Lung (tissue), 17 donors: ENCODE measurements at places on chromosomes 7 and 10. TPM values are rescaled to one million over a fixed set of nuclear protein-coding genes. Genes with fewer than 3 reads are reported as not detected.

The ADAP1 gene
- 11.5 TPM for total RNA-seq

GRCh38 chr10:110686949-110687348, 42.8 kb downstream of the RBM20 start:
- no peaks in the 10 kb centered on the region for H3K36me3 ChIP-seq
- H3K27me3 ChIP-seq = peaks cover 9% of the 10 kb centered on the region
- no peak overlapping the region for H3K4me3 ChIP-seq
- peaks cover 4% of the 10 kb centered on the region for H3K4me1 ChIP-seq

The CALHM3 gene
- 0.15 TPM for total RNA-seq

DNA sequence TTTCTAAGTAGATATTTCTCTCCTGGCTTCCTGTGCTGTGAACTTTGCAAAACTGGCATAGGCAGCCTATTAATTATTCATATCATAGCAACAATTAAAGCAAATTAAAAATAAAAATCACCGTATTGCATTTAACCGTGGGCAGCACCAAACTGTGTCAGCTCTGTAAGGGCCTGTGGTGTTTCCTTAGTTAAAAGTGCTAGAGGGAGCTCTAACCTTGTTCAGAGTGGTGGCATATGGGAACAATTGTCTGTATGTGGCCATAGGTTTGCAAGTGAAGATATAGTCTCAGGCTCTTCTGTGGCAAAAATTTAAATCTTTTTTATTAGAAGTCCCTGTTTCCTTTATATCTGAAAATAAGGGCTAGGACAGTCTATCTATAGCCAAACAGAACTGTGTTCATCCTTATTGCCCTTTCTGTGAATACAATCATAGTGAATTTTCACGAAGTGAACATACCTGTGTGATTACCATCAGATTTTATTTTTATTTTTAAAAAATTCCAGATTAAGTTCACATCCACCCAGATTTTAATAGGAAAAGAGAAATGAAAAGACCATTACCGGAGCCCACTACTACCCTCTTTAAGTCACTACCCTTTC, 92.6 kb downstream of the POLL start:
- no peaks in the 10 kb centered on the region for H3K27me3 ChIP-seq
- H3K4me1 ChIP-seq = no peaks in the 10 kb centered on the region
- no peak overlapping the region for H3K4me3 ChIP-seq

The CCDC172 gene
- not detected for total RNA-seq

- peak overlapping the region; percentile 88 for H3K27ac ChIP-seq
- peak overlapping the region; percentile 85 for H3K4me3 ChIP-seq
- DNase-seq = peak; percentile 95
- H3K27me3 ChIP-seq = no peaks in the 10 kb centered on the region
- no peaks in the 10 kb centered on the region for H3K36me3 ChIP-seq
These were observed 694 bp upstream of the FAS start for GRCh38 chr10:88989824-88990383.

The FZD1 gene
- 55.8 TPM for total RNA-seq

DNA sequence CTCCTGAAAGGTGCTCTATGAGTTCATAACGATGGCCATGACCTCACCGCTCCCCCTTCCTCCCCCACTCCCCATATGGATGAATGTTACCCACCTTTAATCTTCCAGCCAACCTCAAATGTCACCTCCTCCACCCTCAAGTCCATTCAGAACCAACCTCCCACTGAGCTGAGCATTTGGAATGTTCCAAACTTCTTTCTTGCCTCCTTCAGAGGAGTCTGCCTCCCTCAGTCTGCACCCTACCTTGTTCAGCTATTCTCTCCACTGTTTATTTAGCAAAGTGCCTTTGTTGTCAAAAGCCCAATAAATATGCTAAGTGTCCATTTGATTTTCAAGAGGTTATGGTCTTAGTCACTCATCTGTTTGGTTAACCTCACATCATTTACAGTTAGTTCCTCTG, 22.9 kb upstream of the MTPAP start:
- no peaks in the 10 kb centered on the region for H3K27me3 ChIP-seq
- H3K4me1 ChIP-seq = no peaks in the 10 kb centered on the region
- no peak overlapping the region for H3K27ac ChIP-seq
- no peak overlapping the region for H3K4me3 ChIP-seq

DNA sequence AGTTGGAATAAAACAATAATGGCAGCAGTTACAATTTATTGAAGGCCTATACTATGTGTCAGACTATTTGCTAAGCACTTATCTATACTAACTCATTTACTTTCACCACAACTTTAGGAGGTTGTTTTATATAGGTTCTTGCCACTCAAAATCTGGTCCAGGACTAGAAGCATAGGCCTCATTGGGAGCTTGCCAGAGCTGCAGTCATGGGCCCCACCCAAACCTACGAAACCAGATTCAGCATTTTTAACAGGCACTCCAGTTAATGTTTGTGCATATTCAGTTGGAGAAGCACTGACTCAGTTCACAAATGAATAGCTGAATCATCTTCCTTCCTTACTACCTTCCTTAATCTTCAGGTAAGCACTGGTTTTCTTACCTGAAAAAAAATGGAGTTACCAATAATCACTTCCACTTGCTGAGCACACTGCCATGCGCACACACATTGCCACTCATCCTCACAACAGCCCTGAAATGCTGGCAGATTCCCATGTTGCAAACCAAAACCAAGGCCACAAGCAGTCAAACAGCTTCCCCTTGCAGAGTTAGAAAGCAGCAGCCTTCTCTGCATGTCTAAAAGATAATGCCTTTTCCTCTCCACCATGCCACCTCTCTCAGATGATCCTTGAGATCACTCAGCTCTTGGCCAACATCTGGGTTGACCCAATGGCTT, 122.4 kb downstream of the SLC16A9 start:
- no peaks in the 10 kb centered on the region for H3K36me3 ChIP-seq
- no peak for DNase-seq
- no peaks in the 10 kb centered on the region for H3K27me3 ChIP-seq
- no peak overlapping the region for H3K27ac ChIP-seq
- H3K4me1 ChIP-seq = no peaks in the 10 kb centered on the region

The CLDN3 gene
- 43.8 TPM for total RNA-seq

DNA sequence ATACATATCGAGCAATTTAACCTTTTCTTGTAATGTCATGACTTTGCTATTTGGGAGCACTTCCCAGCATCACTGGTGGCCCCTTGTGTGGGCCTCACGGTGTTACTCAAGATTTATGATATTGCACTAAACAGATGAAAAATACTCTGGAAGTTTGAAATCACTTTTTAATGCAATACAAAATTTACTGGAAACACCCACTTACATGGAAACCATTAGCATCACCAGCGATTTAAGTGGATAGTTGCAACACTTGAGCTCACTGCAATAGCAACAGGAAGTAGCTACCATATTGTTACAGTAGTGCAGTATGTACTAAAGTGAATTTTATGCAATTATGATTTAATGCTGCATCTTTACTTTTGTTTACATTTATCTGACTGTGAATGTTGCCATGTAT, 184.4 kb downstream of the MDFIC start:
- no peak overlapping the region for H3K4me3 ChIP-seq
- H3K36me3 ChIP-seq = no peaks in the 10 kb centered on the region
- DNase-seq = no peak
- no peak overlapping the region for H3K27ac ChIP-seq
- no peaks in the 10 kb centered on the region for H3K4me1 ChIP-seq
- H3K27me3 ChIP-seq = no peaks in the 10 kb centered on the region

The POLR2J2 gene
- 6.9 TPM for total RNA-seq

The OPN4 gene
- not detected for total RNA-seq

- no peak overlapping the region for H3K4me3 ChIP-seq
- H3K27ac ChIP-seq = peak overlapping the region; percentile 17
- no peak for DNase-seq
- H3K36me3 ChIP-seq = peaks cover 3% of the 10 kb centered on the region
- H3K27me3 ChIP-seq = no peaks in the 10 kb centered on the region
These were observed 25.3 kb downstream of the SLC29A3 start for GRCh38 chr10:71344154-71344925.

DNA sequence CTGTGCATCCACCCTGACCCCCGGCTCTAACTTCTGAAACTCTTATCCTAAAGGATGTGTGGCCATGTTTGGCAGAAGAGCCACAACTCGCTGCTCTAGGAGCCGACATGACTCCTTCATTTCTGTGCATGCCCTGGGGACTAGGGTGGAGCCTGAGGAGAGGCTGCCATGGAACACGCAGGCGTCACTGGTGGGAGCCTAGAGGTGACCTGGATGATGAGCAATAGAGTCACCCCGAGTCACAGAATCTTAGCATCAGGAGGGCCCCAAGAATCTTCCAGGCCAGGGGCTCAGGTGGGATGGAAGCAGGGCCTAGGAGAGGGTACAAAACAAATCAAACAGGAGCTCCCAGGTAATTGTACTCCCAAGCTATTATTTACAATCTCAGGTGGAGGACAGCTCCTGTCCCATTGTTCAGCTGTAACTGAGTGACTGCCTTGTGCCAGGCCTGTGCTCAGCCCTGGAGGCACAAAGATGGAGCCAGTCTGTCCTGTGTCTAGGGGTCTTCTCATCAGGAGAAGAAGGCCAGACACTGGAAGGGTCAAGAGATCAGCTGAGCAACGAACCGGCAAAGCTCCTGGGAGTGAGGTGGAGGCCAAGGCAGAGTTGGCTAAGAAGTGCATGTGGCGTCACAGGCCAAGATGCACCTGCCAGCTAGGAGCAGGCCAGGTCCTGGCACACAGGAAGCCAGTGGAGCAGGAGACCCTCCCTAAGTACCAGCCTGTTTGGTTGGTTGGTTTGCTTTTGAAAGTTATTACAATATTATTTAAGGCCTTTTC, 5.8 kb upstream of the ZNF22 start:
- H3K27ac ChIP-seq = peak overlapping the region; percentile 22
- peaks cover 8% of the 10 kb centered on the region for H3K4me1 ChIP-seq
- no peak for DNase-seq
- no peak overlapping the region for H3K4me3 ChIP-seq
- H3K36me3 ChIP-seq = no peaks in the 10 kb centered on the region

The OR9A2 gene
- total RNA-seq = not detected

The RARRES2 gene
- 123 TPM for total RNA-seq

DNA sequence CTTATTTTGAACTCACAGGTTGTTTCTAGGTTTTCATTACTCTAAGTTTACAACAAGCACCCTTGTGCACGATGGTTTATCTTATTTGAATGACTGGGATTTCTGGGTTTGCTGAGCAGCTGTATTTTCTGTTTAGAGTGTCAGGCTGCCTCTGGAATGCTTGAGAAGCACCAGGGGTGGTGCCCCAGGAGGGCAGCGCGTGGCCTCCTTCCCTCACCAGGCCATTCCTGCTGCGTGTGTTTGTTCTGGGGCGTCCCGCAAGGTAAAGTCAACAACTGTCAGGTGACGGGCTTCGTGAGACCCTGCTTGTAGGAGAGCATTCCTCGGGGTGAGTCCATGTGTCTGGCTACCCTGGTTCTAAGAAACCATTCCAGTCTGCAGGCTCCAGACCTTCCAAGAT, 54.9 kb downstream of the FAM171A1 start:
- no peaks in the 10 kb centered on the region for H3K27me3 ChIP-seq
- H3K36me3 ChIP-seq = no peaks in the 10 kb centered on the region
- H3K27ac ChIP-seq = no peak overlapping the region
- H3K4me1 ChIP-seq = peaks cover 44% of the 10 kb centered on the region
- H3K4me3 ChIP-seq = no peak overlapping the region
